ENCODE measurements at places on chromosomes 7 and 10.

- DNase-seq: peak; percentile 82
Observed at GRCh38 chr7:92695308-92696261, 105.4 kb upstream of the FAM133B start.

DNA sequence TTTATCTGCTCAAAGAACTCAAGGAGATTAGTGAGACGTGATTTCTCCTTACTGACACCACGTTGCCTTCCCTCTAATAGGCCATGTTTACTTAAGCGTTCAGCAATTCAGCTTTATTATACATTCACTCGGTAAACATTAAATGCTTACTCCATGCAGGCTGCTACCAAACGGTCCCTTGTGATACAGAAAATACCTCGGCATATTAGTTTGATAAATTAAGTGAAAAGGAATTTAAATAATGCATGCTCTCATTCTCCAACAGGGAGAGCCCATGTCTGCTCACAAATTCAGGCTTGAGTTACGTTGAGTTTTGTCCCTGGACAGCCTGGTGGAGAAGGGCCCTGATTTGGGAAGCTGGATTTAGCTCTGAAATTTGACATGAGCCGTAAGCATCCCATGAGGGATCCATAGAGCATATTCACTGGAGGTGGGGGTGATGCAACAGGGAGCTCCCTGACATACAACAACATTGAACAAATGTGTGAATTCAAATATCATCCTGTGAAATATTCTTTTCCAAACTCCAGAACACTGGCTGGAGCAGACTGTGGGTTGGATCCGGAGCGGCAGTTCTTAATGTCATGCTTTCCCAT is 86.3 kb downstream of the TBXAS1 start:
- no peak for DNase-seq

GRCh38 chr10:19911886-19912285 is 95.7 kb downstream of the PLXDC2 start:
- DNase-seq: no peak

- no peak for DNase-seq
Observed at GRCh38 chr10:80261316-80262030, 28.0 kb downstream of the MAT1A start.

DNA sequence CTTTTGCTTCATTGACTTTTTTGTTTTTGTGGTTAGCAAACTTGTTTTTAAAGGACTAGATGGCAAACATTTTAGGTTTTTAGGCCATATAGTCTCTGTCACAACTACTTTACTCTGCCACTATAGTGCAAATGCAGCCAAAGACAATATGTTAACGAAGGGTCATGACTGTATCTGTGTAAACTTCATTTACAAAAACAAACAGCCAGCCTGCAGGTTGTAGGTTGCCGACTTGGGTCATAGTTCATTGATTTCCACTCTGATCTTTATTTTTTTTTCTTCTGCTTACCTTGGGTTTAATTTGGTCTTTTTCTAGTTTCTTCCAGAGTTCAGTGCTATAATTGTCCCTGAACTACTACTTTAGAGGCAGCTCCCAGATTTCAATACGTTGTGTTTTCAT is 120.0 kb downstream of the ARHGAP22 start:
- no peak for DNase-seq

GRCh38 chr7:158881731-158882130 is 25.4 kb downstream of the DYNC2I1 start:
- no peak for DNase-seq

DNA sequence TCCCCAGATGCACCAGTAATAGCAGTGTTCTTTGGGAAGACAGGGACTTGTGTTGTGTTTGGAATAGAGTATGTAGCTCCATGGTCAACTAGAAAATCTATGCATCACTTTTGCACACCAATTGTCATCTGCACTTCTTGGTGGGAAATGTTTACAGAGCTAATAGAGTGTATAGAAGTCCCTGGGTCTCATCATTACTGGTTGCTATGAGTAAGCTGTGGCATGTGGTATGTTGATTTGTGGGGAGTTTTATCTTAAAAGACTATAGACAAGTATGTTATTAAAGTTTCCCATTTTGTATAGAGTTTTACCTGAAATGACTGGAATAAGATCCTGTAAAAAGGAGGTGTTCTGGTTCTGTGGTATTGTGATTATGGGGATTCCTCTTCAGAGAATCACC is 55.4 kb upstream of the PRSS1 start:
- DNase-seq: no peak

DNA sequence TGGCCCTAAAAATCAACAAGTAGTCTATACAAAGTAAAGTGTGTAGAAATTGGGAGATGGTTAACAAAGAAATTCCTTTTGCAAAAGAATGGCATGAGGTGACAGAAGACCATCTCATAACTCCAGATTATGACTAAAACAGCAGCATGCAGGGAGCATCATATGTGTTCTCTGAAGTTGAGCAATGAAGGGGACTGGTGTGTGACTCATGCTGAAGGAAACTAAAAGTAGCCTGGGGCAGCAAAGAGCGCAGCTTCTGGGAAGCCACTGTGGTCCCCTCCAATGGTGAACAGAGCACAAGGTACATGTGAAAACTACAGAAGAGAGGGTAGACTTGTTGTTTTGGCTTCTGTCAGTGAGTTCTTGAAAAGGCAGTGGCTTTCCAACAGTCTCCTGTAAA is 133.4 kb downstream of the MACC1 start:
- DNase-seq: no peak

DNA sequence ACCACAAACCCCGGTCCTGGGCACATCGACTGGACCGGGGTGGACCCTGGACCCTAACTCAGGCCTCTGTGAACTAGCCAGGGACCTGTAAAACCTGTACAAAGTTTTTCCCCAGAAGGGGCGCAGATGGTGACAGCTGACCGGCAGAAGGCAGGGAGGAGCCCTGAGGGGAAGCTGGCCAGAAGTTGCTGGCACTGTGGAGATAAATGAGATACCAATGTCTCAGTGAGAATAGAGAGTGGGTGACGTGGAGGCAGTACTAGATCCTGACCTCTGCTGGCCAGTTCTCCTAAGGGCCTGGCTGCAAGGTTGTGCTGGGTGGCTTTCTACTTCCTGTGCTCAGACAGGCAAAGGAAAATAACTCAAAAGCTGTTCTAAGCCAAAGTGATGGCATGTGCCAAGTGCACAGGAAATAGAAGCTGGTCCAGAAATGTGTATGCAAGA is 10.6 kb upstream of the TSPAN14 start:
- no peak for DNase-seq

- DNase-seq: no peak
Observed at GRCh38 chr10:11430421-11431215, 180.8 kb downstream of the USP6NL start.

Data from HCT116 (cell line).